Mesenchymal stem cell (in vitro differentiated cells and primary cell): ENCODE measurements at places on chromosomes 1 and 21.

GRCh38 chr1:165605246-165605645 is 25.8 kb upstream of the MGST3 start:
- DNase-seq = no peak
- no peaks in the 10 kb centered on the region for H3K36me3 ChIP-seq
- H3K4me1 ChIP-seq = no peaks in the 10 kb centered on the region
- no peak overlapping the region for H3K4me3 ChIP-seq
- H3K27ac ChIP-seq = no peak overlapping the region
- H3K27me3 ChIP-seq = peaks cover 5% of the 10 kb centered on the region

DNA sequence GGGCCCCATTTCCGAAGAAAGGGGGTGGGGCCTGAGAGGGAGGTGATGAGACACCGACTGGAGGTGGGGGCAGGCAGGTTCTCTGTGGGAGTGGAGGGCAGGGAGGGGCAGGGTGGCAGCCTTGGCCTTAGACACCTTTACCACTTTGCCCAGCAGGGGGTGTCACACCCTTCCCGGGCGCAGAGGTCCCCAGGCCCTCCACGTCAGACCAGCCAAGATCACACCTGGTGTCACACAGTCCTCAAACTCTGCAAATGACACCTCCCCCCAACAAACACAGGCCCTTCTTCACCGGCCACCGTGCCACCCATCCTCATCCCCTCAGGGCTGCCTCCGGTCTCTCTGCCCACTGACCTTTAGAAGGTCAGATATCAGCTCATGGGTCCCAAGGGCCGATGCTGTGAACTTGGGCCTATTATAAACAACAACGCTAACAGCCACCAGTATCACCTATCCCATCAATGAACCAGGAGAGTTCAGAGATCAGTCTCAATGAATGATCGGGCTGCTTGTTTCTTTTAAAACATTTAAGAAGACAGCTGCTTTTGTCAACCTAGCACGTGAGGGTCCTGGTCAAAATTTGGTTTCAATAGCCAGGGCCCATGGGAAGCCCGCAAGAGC is 103.9 kb downstream of the CASZ1 start:
- no peak for DNase-seq
- H3K27me3 ChIP-seq = peaks cover 15% of the 10 kb centered on the region
- H3K36me3 ChIP-seq = no peaks in the 10 kb centered on the region
- H3K4me1 ChIP-seq = peaks cover 13% of the 10 kb centered on the region

DNA sequence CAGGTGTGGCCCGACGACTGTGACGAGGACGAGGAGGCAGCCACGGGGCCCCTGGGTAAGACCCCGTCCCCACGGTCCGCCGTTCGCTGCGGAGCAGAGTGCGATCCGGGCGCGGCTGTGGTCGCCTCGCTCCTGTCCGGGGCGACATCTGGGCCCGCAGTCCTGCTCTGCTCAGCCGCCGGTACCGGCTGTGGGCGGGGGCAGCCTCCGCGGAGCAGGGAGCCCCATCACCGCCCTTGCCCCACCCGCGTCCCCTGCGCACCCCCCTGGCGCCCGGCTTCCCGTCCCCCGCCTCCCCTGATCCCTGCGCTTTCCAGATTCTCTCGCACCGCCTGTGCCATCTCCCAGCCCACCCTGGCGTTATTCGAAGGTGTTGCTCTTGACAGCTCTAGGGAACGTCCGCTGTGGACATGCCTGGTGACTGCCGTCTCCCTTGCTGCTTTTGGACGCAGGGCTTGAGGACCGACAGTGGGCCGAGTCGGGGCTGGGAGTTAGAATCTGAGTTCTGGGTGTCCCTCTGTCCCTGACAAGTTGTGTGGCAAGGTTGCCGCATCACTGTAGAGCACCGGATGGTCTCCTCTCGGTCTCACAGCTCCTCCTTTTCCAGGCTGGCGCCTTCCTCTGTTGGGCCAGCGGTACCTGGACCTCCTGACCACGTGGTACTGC is 596 bp downstream of the TOR3A start:
- H3K4me1 ChIP-seq = peaks cover 11% of the 10 kb centered on the region
- peaks cover 9% of the 10 kb centered on the region for H3K36me3 ChIP-seq
- H3K4me3 ChIP-seq = peak overlapping the region; percentile 77
- peak; percentile 42 for DNase-seq

- H3K4me1 ChIP-seq = peaks cover 7% of the 10 kb centered on the region
- H3K27me3 ChIP-seq = peaks cover 27% of the 10 kb centered on the region
- no peaks in the 10 kb centered on the region for H3K36me3 ChIP-seq
These were observed 31.4 kb upstream of the TARDBP start for GRCh38 chr1:10980841-10981727.

- DNase-seq = no peak
- H3K27me3 ChIP-seq = no peaks in the 10 kb centered on the region
- H3K27ac ChIP-seq = no peak overlapping the region
These were observed 5.2 kb upstream of the SH2D2A start for GRCh38 chr1:156821801-156822200.

DNA sequence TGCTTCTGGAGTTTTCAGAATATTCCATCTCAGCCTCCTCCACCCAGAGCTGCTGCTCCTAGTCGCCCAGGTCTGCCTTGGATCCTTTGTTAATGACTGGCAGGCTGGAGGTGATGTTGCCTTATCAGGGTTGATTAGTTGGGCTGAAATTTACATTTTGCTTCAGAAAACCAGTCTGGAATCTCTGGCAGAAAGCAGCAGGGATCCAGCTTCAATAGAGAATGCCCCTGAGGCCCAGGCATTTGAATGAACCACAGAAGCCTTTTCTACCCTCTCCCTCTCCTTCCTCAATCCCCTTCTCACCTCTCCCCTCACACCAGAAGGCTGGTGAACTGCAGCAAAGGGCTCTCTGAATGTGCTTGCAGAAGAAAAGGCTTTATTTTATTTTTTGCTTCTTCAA is 83.2 kb downstream of the PLXNA2 start:
- no peak overlapping the region for H3K27ac ChIP-seq
- DNase-seq = no peak
- no peaks in the 10 kb centered on the region for H3K36me3 ChIP-seq
- H3K4me3 ChIP-seq = no peak overlapping the region

GRCh38 chr1:54894271-54894670 is 7.3 kb upstream of the DHCR24 start:
- no peak overlapping the region for H3K4me3 ChIP-seq
- H3K27ac ChIP-seq = no peak overlapping the region

- H3K36me3 ChIP-seq = no peaks in the 10 kb centered on the region
- peaks cover 5% of the 10 kb centered on the region for H3K4me1 ChIP-seq
- peaks cover 53% of the 10 kb centered on the region for H3K27me3 ChIP-seq
- H3K4me3 ChIP-seq = no peak overlapping the region
These were observed 10.4 kb upstream of the RHBG start for GRCh38 chr1:156358641-156359040.

DNA sequence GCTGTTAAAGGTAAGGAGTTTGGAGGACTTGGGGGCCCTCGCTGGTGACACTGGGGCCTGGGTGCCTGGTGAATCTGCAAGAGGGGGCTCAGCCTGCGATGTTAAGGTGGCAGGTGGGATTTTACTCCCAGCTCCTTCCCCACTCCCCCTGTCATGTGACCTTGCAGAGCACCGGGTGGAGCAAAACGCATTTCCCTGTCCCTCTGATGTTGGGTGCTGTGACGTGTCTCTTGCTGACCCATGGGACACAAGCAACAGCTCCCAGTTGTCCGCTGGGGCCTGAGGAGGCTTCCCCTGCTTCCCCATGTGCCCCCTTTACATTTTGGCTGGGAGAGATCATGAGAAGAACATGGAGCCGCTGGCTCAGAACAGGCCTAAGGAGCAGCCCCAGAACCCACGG is 319.0 kb downstream of the MATN1 start:
- no peak for DNase-seq
- H3K27ac ChIP-seq = no peak overlapping the region
- no peaks in the 10 kb centered on the region for H3K36me3 ChIP-seq
- no peak overlapping the region for H3K4me3 ChIP-seq
- no peaks in the 10 kb centered on the region for H3K4me1 ChIP-seq

DNA sequence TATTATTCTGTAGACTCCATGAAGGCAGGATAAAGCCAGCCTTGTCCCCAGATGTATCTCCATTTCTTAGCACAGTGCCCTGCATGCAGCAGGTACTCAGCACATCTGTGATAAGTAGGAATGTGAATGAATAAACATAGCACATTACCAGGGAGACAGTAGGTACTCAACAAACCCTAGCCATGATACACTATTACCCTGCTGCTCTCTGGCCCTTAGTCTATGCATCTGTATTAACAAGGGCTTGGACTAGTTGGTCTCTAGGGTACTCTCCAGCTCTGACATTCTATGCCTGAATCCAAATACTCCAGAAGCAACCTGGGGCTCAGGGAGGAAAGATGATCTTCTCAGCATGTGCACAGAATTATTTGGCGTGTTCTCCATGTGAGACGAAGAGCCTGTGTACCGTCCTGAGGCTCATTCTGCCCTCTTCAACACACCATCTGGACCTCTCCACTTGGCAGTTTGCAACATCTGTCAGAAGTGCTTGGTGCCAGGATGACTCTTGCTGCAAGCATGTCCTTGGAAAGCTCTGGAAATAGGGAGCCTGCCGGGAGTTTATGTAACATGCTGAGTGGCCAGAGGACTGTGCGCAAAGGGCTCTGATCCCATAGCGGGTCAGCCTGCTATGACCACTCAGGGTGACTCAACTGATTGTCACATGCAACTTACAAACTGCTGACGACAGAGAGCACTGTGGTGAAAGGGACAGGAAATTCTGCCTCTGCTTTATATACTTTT is 228.2 kb upstream of the USP24 start:
- peak; percentile 98 for DNase-seq
- H3K36me3 ChIP-seq = no peaks in the 10 kb centered on the region
- no peaks in the 10 kb centered on the region for H3K27me3 ChIP-seq
- H3K4me3 ChIP-seq = no peak overlapping the region
- peaks cover 3% of the 10 kb centered on the region for H3K4me1 ChIP-seq

- H3K4me1 ChIP-seq = peaks cover 57% of the 10 kb centered on the region
- DNase-seq = peak; percentile 95
- H3K36me3 ChIP-seq = no peaks in the 10 kb centered on the region
- H3K27me3 ChIP-seq = no peaks in the 10 kb centered on the region
- peak overlapping the region; percentile 95 for H3K27ac ChIP-seq
These were observed 7.2 kb upstream of the COL6A1 start for GRCh38 chr21:45974073-45975019.

DNA sequence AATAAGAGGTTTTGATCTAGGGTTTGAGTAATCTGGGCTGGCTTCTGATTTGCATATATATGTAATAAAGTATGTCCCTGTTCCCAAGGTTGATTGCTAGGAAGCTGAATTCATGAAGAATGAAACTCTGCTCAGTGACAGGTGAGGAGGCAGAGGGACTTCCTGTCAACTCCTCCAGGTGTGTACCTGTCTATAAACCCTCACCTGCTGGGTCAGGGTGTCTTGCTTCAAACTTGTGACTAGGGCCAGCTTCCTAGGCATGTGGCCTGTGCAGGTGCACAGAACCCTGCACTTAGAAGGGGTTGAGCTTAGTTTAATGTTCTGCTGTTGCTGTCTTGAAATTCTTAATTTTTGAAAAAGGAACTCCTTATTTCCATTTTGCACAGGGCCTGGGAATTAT is 21.1 kb downstream of the OLFML3 start:
- DNase-seq = no peak
- no peak overlapping the region for H3K27ac ChIP-seq
- no peak overlapping the region for H3K4me3 ChIP-seq
- H3K27me3 ChIP-seq = peaks cover 4% of the 10 kb centered on the region
- H3K4me1 ChIP-seq = peaks cover 10% of the 10 kb centered on the region
- no peaks in the 10 kb centered on the region for H3K36me3 ChIP-seq

DNA sequence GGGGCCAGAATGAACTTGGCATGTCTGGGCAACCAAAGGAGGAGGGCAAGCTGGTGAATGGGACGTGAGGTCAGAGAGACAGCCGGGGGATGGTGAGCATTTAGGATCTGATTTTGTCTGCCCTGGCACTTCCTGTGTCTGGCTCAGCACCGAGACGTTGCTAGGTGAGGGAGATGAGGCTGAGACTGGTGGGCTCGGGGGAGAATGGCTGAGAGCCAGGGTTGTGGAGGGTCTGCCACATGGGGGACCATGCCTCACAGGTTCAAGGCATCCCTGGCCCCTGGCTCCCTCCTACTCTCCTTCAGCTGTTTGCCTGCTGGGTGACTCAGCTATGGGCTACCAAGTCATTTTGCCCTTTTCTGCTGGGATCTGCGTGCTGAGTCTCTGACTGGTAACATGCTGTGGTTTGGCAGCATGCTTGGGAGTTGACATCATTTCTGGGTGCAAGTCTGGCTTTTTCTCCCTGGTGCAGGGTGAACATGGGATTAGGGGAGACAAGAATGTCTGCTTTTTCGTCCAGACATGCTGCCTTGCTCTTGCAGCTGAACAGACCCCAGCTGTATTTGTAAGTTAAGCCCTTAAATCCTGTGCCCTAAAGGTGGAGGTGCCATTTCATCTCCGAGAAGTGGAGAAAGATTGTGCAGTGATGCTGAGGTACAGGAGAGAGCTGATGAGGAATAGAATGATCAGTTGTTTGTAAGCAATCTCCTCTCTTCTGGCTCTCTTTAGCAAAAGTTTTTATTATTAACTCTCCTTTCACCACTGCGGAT is 17.6 kb downstream of the GALNT2 start:
- H3K4me3 ChIP-seq = peak overlapping the region; percentile 52
- H3K36me3 ChIP-seq = peaks cover 4% of the 10 kb centered on the region
- peaks cover 34% of the 10 kb centered on the region for H3K4me1 ChIP-seq
- H3K27me3 ChIP-seq = no peaks in the 10 kb centered on the region

DNA sequence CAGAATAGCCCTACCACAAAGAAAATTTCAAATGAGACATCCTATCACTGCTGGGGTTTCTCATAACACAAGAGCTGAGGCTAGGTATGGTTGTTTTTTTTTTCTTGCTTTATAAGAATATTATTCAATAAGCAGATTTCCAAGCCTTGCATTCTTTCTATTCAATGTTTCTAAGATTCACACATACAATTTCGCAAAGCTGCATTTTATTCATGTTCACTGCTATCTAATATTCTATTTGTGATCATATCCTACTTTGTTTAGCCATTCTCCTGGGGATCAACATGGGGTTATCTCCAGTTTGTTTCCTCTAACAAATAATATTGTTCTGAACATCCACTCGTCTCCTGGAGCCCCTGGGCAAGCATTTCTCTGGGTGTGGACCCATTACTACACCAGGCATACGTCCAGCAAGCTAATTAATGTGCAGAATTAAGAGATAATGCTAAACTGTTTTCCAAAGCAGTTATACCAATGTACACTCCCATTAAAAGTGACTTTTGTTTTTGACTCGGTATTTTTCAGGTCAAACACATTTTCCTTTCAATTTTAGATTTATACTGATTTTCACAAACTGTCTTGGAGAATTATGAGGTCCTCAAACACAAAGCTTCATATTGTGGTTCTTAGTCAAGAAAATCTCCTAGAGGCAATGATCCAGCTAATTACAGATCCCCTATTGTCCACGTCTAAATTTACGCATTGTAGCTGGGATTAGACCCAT is 15.7 kb upstream of the HLCS start:
- peaks cover 10% of the 10 kb centered on the region for H3K4me1 ChIP-seq
- DNase-seq = no peak
- peaks cover 5% of the 10 kb centered on the region for H3K27me3 ChIP-seq
- H3K36me3 ChIP-seq = no peaks in the 10 kb centered on the region
- no peak overlapping the region for H3K4me3 ChIP-seq
- no peak overlapping the region for H3K27ac ChIP-seq

DNA sequence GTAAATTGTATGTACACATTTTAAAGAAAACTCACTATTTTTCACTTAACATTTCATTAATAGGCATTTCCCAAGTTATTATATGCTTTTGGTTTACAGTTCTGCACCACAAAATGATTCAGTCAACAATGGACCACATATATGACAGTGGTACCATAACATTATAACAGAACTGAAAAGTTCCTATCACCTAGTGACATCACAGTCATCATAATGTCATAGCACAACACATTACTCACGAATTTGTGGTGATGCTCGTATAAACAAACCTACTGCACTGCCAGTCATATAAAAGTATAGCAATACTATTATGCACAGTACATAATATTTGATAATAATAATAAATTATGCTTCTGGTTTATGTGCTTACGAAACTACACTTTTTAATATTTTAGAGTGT is 30.9 kb downstream of the DNAI4 start:
- no peaks in the 10 kb centered on the region for H3K36me3 ChIP-seq
- no peak overlapping the region for H3K4me3 ChIP-seq
- no peak for DNase-seq
